ENCODE measurements at places on chromosomes 12 and 14.
A peak's percentile ranks its signal among the peaks of the same experiment; 100 is the strongest.

- DNase-seq, result peak; percentile 57
Measured at GRCh38 chr14:58638231-58639197, 752 bp downstream of the DACT1 start.

DNA sequence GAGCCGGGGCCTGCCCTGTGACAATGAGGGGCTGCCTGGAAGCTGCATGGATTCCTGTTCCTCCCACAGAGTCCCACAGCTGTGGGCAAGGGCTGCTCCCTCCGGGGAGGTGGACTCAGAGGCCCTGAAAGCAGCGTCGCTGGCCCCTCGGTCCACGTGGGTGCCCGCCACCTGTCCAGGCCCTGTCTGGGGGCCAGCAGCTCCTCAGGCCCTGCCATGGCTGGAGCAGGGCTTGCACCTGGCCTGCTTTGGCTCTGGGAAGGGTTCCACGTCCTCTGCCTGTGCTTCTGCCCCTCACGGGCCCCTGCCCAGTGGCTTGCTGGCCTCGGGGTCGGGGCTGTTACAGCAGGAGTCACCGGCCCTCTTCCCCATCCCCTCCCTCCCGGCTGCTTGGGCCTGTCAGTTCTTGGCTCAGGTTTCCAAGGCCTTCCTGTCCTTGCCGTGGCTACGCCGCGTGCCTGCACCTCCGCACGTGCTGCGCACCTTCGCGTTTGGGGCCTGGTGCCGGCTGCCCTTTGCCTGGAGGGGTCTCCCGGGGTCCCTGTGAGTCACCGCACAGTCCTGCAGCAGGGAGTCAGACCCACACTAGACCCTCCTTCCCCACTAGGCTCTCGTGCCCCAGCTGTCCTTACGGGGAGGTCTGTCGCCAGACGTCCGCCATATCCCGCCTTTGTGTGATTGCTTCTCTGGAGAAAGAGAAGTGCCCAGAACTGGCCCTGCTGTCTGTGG lies 5.8 kb downstream of the FBRSL1 start:
- DNase-seq, result no peak

- DNase-seq, result no peak
Measured at GRCh38 chr12:7064516-7064915, 4.0 kb downstream of the C1S start.

DNA sequence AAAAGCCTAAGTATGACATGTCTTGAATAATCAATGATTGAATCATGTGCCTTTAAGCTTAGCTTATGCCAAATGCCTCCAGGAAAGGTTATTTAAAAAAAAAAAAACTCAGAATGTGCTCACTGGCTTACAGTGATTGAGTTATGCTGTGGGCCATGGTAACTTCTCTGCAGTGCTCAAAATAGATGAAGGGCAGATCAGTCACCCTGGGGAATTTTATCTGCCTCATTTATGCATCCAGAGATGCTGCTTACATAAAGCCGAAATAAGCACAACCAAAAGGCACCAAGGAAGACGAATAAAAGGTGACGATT lies 118.7 kb upstream of the MDM1 start:
- peak; percentile 26 for DNase-seq

- no peak for DNase-seq
Measured at GRCh38 chr12:10965476-10965875, 21.2 kb downstream of the TAS2R50 start.

DNA sequence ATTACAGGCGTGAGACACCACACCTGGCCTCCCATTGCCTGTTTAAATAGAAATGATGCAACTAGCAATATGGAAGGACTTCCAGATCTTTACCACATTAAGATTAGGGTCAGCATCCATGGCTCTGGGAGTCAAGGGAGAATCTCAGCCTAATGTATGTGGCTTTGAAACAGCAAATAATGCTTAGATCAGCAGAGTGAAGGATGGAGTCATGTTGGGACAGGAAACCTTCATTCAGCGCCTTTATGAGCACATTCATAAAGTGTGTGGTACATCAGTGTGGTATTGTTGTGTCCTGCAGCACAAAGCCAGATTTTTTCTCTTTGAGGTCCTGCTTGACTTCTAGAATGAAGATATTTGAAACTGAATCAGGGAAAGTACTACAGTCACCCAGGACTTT lies 15.3 kb upstream of the SPSB2 start:
- DNase-seq, result no peak

DNA sequence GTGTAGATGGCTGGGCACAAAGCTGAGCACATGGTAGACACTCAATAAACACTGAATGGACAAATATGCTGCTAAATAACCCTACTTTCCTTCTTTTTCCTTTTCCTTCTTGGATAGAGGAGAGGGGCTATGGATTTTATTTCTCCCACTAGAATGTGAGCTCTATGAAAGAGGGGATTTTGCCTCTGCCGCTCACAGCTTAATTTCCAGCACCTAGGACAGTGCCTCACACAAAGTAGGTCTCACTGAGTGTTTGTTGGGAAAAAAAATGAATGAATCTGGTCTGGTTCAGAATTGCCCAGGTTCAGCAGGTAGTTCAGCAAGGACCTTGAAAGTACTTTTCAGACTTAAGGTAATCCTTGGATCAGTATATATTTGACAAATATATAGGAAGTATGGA lies 65.5 kb downstream of the WSCD2 start:
- no peak for DNase-seq

- no peak for DNase-seq
Measured at GRCh38 chr12:131189781-131190180, 236.1 kb downstream of the ADGRD1 start.

DNA sequence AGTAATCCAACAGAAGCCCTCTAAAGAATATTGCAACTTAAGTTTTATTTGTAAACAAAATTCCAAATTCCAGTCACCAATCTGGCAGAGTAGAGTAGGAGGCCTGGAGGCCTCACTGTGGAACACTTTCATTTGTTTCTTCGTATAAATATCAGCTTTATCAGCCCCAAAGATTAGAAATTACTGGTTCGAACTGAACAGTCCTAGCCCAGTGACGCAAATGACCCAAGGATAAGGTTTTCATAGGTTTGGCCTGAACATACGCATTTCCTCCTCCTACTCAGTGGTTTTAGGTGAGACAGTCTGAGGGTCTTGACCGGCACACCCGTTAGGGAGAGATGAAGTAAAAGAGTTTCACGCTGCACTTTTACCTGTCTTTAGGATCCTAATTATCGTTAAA lies 1.7 kb downstream of the CDC42BPB start:
- DNase-seq, result no peak

DNA sequence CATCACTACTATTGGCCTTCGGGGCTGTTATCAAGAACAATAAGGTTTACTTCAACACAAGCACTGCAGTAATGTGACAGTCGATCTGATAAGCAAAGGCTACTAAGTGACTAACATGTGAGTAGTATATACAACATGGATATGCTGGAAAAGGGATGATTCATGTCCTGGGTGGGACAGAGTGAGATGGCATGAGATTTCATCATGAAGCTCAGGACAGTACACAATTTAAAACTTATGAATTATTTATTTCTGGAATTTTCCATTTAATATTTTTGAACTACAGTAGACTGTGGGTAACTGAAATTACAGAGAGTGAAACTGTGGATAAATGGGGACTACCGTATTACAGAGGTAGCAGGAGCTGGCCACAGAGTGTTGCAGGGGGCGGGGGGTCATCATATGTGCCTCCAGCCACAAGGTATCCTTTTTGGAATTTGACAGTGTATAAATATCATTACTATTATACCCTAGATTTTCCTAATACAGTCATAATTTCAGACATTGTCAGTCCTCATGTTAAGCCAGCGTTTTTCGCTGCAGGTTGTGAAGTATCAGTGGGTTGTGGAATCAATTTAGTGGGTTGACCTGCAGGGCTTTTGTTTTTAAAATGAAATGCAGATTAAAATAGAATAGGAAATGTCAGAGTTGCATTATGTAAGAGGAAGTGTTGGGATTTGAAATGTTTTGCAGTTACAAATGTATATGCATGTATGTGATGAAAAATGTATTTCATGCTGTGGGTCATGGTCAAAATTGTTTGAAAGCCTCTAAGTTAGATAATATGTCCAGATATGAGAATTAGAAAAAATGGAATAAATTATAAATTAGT lies 148.0 kb upstream of the NUDT4 start:
- peak; percentile 92 for DNase-seq

Measured in fibroblast of lung (primary cell).